Mesothelial cell of epicardium (in vitro differentiated cells): ENCODE measurements at places on chromosomes 11 and 22.

GRCh38 chr11:71991494-71991893, 7.2 kb upstream of the IL18BP start:
- peaks cover 16% of the 10 kb centered on the region for H3K36me3 ChIP-seq
- no peaks in the 10 kb centered on the region for H3K4me1 ChIP-seq
- H3K27ac ChIP-seq: no peak overlapping the region
- no peak for DNase-seq

GRCh38 chr11:120805960-120806555, 217.8 kb upstream of the TBCEL start:
- DNase-seq: no peak
- no peaks in the 10 kb centered on the region for H3K4me1 ChIP-seq
- H3K27me3 ChIP-seq: peaks cover 21% of the 10 kb centered on the region
- H3K4me3 ChIP-seq: no peak overlapping the region
- H3K36me3 ChIP-seq: no peaks in the 10 kb centered on the region
- H3K27ac ChIP-seq: no peak overlapping the region

DNA sequence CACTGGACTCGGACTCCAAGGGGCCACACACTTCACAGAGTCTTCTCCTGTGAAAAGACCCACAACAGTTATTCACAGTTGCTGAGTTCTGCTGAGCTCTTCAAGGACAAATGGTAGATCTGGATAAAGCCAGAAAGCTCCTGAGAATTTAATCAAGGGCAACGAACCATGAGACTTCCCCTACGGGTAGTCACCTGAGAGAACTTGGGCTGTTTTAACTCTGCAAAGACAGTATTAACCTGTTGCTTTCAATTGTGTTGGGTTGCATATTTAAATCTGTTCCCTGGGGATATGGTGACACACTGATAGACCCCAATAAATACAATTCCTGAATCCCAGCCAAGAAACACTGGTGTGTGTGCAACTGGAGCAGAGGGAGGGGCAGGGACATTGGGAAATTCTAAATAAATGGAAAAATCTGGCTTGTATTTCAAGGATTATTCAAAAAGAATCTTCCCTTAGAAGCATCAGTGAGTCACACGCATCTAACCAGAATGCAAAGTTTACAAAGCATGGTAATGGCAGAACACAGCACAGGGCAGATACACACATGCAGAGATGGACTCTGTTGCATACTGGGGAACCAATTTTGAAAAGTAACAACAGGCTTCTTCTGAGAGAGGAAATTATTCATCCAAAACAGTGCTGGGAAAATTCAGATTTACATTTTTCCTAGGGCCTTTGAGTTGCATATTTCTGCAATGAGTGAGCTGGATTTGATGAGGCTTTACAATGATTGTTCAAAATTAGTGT, 4.0 kb downstream of the KCNJ1 start:
- H3K27me3 ChIP-seq: peaks cover 8% of the 10 kb centered on the region
- H3K27ac ChIP-seq: no peak overlapping the region
- no peaks in the 10 kb centered on the region for H3K36me3 ChIP-seq
- DNase-seq: no peak
- H3K4me3 ChIP-seq: no peak overlapping the region

DNA sequence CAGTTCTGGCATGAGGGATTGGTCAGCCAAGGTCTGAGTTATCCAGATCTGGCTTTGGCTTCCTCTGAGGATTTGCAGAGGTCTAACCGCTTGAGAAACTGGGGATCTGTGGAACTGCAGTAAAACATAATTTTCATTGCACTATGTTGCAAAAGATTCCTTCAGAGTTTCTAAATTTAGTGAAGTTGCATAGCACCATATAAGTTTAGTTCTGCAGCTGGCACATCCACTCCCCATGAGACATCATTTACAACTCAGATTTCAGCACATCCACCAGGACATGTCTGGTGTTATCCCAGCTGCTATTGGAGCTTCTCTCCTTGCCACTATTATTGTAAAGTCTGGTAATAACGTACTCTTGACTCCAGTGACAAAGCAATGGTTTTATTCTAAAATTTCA, 181.5 kb downstream of the CWF19L2 start:
- H3K4me1 ChIP-seq: no peaks in the 10 kb centered on the region
- peaks cover 3% of the 10 kb centered on the region for H3K36me3 ChIP-seq
- DNase-seq: no peak
- H3K27ac ChIP-seq: no peak overlapping the region
- no peak overlapping the region for H3K4me3 ChIP-seq
- peaks cover 2% of the 10 kb centered on the region for H3K27me3 ChIP-seq

DNA sequence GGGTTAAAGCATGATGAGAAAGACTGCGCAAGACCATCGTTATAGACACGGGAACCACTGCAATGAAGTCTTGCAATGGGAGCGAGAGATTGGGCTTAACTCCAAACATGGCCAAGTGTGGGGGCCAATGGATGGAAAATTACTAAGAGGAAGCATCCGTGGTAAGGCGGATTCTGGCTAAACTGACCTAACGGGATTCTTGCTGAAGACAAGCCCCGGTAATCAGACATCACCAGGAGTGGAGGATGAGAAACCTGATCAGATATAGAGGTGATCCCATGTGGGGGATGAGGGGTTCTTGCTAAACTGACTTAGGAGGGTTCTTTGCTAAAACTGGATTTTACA, 5.8 kb upstream of the SYNGR1 start:
- H3K4me1 ChIP-seq: peaks cover 19% of the 10 kb centered on the region
- no peak for DNase-seq
- H3K36me3 ChIP-seq: no peaks in the 10 kb centered on the region
- no peak overlapping the region for H3K27ac ChIP-seq
- no peaks in the 10 kb centered on the region for H3K27me3 ChIP-seq

GRCh38 chr11:46100670-46101069, 20.6 kb downstream of the PHF21A start:
- H3K4me1 ChIP-seq: peaks cover 42% of the 10 kb centered on the region
- no peaks in the 10 kb centered on the region for H3K27me3 ChIP-seq
- H3K4me3 ChIP-seq: no peak overlapping the region
- H3K36me3 ChIP-seq: no peaks in the 10 kb centered on the region
- H3K27ac ChIP-seq: no peak overlapping the region

GRCh38 chr11:356610-357009, 12.7 kb upstream of the B4GALNT4 start:
- H3K27ac ChIP-seq: no peak overlapping the region
- H3K4me1 ChIP-seq: peaks cover 29% of the 10 kb centered on the region
- DNase-seq: no peak
- peaks cover 2% of the 10 kb centered on the region for H3K27me3 ChIP-seq

- H3K4me3 ChIP-seq: no peak overlapping the region
- H3K4me1 ChIP-seq: no peaks in the 10 kb centered on the region
- no peaks in the 10 kb centered on the region for H3K27me3 ChIP-seq
- peak overlapping the region; percentile 33 for H3K27ac ChIP-seq
Observed at GRCh38 chr11:105942921-105943320, 79.1 kb downstream of the MSANTD4 start.

DNA sequence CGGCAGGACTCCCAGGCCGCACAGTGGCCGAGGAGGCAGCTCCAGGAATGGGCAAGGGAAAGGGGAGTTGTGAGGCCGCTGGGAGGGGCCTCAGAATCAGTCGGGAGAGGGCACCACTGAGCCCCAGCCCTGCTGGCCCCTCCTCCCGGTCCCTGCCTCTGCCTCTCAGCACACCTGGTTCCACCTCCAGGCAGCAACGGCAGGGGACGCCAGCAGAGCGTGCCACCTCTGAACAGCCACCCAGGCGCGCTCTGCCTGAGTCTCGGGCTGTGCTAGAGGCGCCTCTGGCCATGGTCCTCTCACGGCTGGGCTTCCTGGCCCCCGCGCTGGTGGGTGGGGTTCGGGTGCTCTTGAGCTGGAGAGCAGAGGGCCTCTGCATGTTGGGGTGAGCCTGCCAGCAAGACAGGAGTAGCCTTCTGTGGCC, 33.0 kb downstream of the MOB2 start:
- H3K36me3 ChIP-seq: no peaks in the 10 kb centered on the region
- no peak for DNase-seq
- H3K4me3 ChIP-seq: no peak overlapping the region
- H3K4me1 ChIP-seq: no peaks in the 10 kb centered on the region
- no peak overlapping the region for H3K27ac ChIP-seq
- H3K27me3 ChIP-seq: no peaks in the 10 kb centered on the region

GRCh38 chr22:35148866-35149548, 83.0 kb downstream of the ISX start:
- H3K36me3 ChIP-seq: no peaks in the 10 kb centered on the region
- DNase-seq: no peak
- no peak overlapping the region for H3K4me3 ChIP-seq
- peaks cover 12% of the 10 kb centered on the region for H3K4me1 ChIP-seq
- peaks cover 47% of the 10 kb centered on the region for H3K27me3 ChIP-seq
- no peak overlapping the region for H3K27ac ChIP-seq

DNA sequence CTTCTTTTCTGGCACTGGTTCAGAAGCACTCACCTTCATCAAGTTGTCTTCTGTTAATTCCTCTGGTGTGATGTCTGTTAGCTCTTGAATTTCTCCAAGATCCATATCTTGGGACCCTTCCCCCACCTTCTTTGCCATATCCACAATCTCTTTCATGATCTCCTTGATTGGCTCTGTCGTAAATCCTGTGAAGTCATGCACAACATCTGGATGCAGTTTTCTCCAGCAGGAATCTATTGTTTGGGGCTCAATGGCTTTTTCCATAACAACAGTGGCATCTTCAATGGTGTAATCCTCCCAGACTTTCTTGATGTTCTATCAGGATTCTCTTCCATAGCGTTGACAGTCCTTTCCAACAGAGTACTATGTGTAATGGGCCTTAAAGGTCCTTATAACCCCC, 96.9 kb downstream of the CSTPP1 start:
- no peak for DNase-seq
- peaks cover 1% of the 10 kb centered on the region for H3K4me1 ChIP-seq
- H3K27me3 ChIP-seq: no peaks in the 10 kb centered on the region
- no peak overlapping the region for H3K4me3 ChIP-seq
- H3K36me3 ChIP-seq: peaks cover 11% of the 10 kb centered on the region

DNA sequence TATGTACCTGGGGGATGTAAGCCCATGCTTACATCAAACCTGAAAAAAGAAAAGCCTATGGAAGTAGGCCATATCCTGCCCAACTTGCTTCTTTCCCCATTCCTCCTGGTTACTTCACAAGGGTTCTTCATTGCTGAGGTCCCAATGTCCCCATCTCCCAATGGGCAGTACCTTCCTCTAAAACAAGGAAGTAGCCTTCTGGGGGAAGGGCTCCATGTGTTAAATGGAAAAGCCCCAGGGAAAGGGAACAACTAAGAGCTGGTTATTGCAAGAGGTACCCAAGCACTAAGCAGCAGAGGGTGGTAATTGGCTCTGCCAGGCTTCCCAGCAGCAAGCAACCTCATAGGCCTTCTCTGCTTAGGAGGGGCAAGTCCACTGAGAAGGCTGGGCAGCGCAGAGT, 11.3 kb downstream of the TMEM216 start:
- no peaks in the 10 kb centered on the region for H3K27me3 ChIP-seq
- no peaks in the 10 kb centered on the region for H3K4me1 ChIP-seq
- H3K27ac ChIP-seq: no peak overlapping the region
- peaks cover 22% of the 10 kb centered on the region for H3K36me3 ChIP-seq

GRCh38 chr11:70381872-70382861, 16.2 kb upstream of the CTTN start:
- peaks cover 22% of the 10 kb centered on the region for H3K36me3 ChIP-seq
- H3K27ac ChIP-seq: peak overlapping the region; percentile 95
- H3K27me3 ChIP-seq: no peaks in the 10 kb centered on the region
- peaks cover 16% of the 10 kb centered on the region for H3K4me1 ChIP-seq
- DNase-seq: no peak

DNA sequence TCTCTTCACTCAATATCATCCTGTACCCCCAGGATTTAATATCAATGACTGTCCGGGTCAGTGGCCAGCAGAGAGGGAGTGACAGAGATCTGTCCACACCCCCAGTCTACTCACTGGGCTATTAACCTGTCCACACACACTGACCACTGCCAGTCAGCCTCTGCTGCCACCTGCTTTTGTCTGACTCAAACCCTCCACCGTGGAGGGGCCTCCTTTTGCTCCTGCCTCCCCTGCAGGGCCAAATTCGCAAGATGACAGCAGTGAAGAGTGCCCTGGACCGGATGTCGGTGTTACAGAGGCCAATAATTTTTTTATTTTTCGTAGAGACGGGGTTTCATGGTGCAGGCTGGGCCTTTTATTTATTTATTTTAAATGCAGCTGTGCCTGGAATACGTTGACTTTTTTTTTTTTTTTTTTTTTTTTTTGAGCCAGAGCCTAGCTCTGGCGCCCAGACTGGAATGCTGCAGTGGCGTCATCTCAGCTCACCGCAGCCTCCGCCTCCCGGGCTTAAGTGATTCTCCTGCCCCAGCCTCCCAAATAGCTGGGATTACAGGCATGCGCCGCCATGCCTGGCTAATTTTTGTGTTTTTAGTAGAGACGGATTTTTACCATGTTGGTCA, 5.1 kb downstream of the PDXP start:
- no peak for DNase-seq
- no peaks in the 10 kb centered on the region for H3K27me3 ChIP-seq
- peaks cover 31% of the 10 kb centered on the region for H3K4me1 ChIP-seq
- no peak overlapping the region for H3K4me3 ChIP-seq
- no peak overlapping the region for H3K27ac ChIP-seq

DNA sequence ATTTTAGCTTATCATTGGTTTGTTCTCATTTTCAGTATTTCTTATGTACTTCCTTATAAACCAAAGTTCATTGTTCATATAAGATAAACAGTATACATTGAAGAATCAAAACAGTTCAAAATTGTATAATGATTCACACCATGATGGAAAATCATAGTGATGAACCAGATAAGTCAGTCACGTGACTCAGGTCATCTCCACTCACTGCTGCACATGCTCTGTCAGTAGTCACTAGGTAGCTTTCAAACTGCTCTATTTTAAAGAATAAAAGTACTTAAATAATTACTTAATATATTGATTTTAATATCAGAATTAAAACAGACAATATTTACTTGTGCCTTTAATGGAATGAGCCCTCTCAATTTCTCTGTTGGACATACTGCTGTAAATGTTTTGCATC, 37.5 kb downstream of the PDHX start:
- no peak overlapping the region for H3K4me3 ChIP-seq
- no peaks in the 10 kb centered on the region for H3K27me3 ChIP-seq
- H3K4me1 ChIP-seq: no peaks in the 10 kb centered on the region
- no peak for DNase-seq
- no peak overlapping the region for H3K27ac ChIP-seq

DNA sequence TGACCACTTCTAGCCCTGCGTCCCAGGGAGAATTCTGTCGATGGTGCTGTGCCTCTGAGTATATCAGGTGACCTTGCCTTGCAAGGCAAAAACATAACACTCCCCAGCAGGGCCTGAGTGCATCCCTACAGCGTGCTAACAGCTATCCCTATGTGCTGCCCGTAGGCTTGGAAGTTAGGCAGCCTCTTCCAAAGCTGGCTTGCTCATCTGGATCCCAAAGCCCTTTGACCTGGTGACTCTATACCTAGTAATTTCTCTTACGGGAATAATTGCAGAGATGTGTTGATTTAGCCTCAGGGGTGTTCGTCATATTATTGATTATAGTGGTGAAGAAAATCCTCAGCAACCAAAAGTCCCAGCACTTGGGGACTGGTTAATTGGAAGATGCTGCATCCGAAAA, 32.6 kb upstream of the CRYBB3 start:
- peaks cover 4% of the 10 kb centered on the region for H3K4me1 ChIP-seq
- no peak overlapping the region for H3K27ac ChIP-seq
- DNase-seq: no peak
- H3K36me3 ChIP-seq: no peaks in the 10 kb centered on the region

DNA sequence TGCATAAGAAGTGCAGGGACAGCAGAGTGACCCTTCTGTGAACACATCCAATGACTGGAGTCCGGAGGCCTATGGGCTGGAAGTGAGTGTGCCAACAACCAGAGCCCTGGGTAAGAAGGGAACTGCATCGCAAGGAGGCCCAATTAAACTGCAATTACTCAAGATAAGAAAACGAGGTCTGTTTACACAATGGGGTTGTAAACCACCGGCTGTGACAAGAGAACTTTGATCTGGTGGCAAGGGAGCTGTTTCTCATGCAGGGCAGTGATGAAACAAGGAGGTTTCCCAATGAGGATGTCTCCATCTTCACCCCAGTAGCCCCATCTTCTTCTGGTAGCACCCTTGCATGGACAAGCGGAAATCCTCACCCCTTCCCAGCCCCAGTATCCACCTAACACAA, 21.5 kb downstream of the ETS1 start:
- no peak overlapping the region for H3K27ac ChIP-seq
- H3K36me3 ChIP-seq: no peaks in the 10 kb centered on the region
- H3K27me3 ChIP-seq: no peaks in the 10 kb centered on the region
